Fibroblast of skin of right biceps (primary cell): ENCODE measurements at places on chromosomes 5 and 9.

DNA sequence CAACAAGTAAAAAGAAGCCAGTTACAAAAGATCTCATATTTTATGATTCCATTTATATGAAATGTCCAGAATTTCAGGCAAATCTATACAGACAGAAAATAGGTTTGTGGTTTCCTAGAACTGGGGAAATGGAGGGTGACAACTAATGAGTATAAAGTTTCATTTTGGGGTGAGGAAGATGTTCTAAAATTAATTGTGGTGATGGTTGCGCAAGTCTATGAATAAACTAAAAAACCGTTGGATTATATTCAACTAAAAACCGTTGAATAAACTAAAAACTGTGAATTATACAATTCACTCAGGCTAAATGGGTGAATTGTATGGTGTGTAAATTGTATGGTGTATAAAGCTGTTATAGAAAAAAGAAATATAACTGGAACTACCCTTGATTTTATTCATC, 47.6 kb downstream of the ADAMTS6 start:
- no peak for DNase-seq

DNA sequence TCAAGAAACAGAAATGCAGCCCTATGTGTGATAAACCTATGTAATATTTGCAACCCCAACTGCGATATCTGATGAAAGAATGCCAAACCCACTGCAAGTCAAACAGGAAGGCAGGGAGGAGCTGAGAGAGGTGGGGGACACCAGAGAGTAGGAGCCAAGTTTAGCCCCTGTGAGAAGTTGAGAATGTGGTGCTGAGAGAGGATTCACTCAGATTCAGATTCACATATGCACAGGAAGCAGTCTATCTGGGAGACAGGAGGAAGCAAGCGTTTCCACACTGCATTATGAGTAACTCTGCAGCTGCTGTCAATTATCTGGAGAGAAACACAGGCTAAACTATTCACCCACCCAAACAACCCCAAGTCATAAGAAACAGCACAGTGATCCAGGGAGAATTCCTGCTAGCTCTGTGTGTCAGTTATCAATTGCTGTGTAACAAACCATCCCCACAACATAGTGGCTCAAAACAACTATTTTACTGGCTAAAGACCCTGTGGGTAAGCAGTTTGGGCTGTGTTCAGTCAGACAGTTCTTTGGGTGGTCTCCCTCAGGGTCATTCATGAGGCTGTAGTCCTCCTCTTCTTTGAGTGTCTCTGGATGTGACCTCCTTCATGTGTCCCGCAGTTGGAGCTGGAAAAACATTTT, 161.9 kb upstream of the RAI14 start:
- peak; percentile 94 for DNase-seq

DNA sequence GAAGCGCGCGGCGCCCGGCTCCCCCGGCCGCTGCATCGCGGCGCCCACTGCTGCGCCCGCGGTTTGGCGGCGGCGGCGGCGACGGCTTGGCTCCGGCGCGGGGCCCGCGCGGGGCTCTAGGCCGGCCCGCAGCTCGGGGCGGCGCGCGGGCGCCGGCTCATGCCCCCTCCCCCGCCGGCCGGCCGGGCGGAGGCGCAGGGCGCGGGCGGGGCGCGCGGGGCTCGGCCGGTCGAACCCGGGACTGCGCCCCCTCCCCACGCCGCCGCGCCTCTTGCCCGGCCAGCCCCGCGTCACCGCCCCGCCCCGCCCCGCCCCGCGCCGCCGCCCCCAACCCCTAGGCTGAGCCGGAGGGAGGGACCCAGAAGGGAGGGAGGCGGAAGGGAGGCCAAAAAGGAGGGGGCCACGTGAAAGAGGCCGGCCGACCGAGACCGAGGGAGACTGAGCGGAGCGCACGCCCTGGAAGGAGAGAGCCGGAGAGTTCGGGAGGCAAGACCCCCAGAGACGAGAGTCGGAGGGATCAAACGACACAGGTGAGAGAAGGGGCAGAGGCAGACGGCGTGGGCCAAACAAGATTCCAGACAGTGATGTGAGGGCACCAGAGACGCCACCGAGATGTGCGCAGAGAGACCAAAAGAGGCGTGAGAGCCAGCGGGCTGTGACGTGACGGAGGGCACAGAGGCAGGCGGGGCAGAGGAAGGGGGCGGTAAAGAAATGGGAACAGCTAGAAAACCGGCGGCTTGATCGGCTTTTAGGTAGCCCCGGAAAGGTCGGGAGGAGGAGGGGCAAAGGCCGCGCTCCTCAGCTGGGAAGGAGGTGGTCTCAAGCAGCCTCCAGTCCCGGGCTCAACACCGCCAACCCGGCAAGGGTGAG, at the start of gene BARX1:
TSS of gene BARX1 (minus strand) at position 245 of the 870 bp plus-strand sequence. CDS start at position 36, 209 bp downstream.
- DNase-seq: no peak

GRCh38 chr9:134325813-134326723, at the start of gene RXRA:
Gene RXRA (plus strand): TSS chr9:134326455. CDS start chr9:134326632, 177 bp downstream.
- peak; percentile 94 for DNase-seq

DNA sequence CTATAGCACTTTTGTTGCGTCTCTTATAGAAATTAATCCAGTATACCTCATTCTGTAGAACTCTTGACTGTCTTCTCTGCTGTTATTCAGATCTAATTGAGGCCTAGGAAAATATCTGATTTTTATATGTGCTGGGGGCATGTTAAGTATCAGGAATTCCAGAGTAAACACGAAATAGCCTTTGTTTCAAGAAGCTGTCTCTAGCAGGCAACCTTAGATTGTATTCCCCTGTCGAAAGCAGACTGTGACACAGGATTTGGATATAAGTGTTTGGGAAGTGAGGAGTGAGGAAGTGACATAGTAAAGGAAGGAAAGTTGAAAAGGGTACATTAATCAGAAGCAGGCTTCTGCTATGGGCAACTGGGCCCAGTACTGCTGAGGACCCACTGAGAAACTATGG, 72.1 kb upstream of the RASA1 start:
- no peak for DNase-seq

GRCh38 chr5:93300309-93300923, 280.6 kb downstream of the NR2F1-AS1 start:
- DNase-seq: no peak

- no peak for DNase-seq
Observed at GRCh38 chr5:180613814-180614188, 22.5 kb upstream of the SCGB3A1 start.

GRCh38 chr5:82405161-82405560, 127.0 kb upstream of the RPS23 start:
- peak; percentile 90 for DNase-seq

- DNase-seq: no peak
Observed at GRCh38 chr5:22985446-22985845, 132.3 kb upstream of the CDH12 start.

DNA sequence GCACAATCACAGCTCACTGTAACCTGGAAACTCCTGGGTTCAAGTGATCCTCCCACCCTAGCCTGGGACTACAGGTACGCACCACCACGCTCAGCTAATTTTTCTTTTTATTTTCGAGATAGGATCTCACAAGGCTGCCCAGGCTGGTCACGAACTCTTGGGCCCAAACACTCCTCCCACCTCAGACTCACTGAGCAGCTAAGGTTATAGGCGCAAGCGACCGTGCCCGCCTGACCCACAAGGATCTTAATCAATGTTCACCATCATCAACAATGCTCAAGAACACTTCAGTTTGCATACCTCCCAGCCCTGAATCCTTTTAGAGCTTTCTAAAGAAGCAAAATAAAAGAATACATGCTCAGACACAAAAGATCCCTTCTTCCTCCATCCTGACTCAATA, 13.2 kb downstream of the ETF1 start:
- no peak for DNase-seq

- peak; percentile 75 for DNase-seq
Observed at GRCh38 chr5:93018461-93018860, 562.6 kb downstream of the NR2F1-AS1 start.

DNA sequence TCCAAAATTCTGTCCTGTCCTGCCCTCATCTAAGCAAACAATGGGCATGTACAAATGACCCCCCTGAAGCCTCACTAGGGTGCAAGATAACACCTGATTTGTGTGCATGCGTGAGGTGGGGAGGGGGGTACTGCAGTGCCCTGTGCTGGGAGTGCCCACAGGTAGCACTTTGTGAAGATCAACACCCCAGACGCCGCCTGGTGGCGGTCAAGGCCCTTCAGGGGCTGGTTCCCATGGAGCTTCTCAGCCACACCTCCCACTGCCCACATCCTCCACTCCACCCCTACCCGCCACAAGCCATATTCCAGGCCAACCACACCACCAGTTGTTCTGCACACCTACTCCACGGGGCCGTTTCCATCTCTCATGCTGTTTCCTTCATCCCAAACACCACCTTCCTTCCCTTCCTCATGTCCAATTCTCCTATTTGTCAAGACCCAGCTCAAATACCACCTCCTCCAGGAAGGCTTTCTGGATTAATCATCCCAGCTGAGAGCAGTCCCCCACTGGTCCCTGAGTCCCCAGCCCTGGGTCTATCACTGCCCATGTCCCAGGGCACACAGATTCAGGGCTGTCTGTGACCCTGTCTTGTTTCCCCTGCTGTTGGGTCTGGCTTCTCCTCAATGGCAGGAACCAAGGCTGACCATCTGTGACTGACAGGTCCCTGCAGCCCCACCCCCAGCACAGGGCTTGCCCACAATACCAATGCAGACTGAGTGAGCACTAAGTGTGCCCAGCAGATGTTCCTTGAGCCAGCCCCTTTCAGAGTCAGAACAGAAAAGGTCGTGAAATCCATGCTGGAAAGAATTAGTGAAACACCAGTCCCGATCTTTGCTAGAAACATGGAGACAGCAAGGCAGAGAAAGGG, 178.4 kb downstream of the PAX5 start:
- DNase-seq: no peak

DNA sequence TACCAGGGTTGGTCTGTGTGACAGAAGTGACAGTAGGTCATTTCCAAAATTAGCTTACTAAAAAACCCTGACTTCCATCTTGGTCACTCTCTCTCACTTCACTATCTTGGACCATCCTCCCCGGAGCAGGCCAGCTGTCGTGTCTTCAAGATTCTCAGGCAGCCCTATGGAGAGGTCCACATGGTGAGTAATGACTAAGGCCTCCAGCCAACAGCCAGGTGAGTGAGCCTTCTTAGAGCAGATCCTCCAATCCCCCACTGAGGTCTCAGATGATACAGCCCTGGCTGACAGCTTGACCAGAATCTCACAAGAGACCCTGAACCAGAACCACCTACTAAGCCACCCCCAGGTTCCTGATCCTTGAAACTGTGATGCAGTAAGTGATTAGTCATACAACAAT, 92.0 kb downstream of the DCP2 start:
- DNase-seq: peak; percentile 67

- no peak for DNase-seq
Observed at GRCh38 chr9:120941046-120941770, 14.6 kb upstream of the TRAF1 start.

DNA sequence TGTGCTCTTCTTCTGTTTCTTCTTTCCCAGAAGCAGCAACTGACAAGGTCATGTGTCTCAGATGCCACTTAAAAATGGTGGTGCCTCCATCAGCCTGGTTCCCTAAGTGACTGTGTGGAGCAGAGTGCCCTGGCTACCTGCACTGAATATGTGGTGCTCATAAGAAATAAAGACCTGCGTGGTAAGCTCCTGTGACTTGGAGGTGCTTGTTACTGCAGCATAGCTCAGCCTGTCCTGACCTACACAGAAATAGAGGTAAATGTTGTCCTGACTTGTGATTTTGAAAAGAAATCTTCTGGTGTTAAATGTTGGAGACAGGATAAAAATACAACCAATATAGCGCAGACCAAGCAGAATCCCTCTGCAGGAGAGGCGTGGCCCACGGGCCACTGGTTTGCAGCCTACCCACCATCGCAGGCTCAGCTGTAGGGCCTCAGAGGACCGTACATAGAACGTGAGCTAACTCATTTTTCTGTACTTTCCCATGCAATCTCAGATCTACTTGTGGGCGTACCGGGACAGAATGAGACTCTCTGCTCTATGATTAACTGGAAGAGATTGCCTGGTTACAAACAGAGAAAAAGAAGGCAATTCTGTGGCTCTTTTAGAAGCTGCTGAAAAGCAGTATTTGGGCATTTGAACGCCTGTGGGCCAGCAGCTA, 79.4 kb upstream of the UNC5A start:
- DNase-seq: no peak

DNA sequence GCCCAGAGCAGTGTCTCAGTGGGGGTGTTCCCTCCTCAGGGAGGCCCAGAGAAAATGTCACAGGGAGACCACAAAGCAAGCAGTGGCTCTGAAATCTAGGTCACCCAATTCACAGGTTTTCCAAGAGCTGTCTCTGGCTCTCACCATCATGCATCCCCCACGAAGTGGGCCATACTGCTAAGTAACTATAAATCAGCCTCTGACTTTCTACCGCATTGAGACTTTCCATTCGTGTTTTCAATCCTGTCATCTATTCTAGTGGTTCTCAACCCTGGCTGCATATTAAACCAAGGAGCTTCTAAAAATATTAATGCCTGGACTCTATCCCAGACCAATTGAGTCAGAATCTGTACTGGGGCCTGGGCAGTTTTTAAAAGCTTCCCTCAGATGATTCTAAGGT, 2.0 kb upstream of the C1QTNF3 start:
- DNase-seq: peak; percentile 39

GRCh38 chr5:35066260-35066795, 18.6 kb upstream of the AGXT2 start:
- DNase-seq: no peak

GRCh38 chr5:80541392-80541791, 28.7 kb downstream of the ANKRD34B start:
- DNase-seq: no peak

DNA sequence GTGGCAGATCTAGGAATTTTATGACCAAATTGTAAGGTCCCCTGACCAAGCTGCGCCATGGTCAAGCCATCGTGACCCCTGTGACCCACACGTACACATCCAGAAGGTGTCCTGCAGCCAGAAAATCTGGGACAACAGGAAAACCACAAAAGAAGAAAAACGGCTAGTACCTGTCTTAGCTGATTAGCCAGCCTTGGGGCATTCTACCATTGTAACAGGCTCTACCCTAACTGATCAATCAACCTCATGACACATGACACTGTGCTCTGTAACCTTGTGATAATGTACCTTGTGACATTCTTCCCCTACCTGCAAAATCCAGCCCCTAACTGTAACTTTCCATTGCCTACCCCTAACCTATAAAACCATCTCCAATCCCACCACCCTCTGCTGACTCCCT, 43.6 kb downstream of the SPTLC1 start:
- no peak for DNase-seq

- DNase-seq: no peak
Observed at GRCh38 chr9:138064547-138064946, 187.0 kb downstream of the CACNA1B start.

DNA sequence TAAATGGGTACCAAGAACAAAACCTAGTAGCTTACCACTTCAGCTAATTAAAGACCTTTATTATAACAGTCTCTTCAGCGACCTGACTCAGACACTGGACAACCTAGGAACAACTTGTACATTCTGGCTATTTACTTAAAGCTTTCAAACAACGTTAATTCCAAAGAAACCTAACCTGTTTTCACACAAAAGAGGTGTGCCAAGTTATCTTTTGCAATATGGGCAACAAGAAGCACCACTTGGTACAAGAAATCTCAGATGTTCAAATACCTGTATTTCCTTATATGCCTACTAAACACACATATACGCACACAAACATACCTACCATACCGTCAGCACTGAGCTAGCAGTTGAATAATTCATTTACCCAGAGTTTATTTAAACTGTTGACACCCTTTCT, 23.0 kb downstream of the RNF145 start:
- no peak for DNase-seq
